ENCODE measurements at places on chromosomes 7 and 10. TPM values are rescaled to one million over a fixed set of nuclear protein-coding genes. Genes with fewer than 3 reads are reported as not detected.
A peak's percentile ranks its signal among the peaks of the same experiment; 100 is the strongest.

DNA sequence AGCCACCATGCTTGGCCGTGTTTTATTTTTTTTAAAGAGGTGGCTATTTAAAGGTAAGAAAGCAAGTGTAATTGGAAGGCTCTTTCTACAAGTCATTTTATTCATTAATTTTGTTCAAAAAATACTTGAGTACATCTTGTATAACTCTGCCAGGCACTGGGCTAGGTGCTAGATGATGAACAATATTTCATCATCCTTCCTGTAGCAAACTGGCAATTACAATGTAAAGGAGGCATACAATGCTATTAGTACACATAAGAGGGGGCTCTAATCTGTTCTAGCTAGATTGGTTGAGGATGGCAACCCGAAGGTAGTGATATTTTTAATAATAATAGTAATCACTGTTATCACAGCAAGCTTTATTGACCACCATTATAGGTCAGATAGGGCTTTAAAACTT, 215.5 kb upstream of the KLF14 start:
- DNase-seq: no peak

DNA sequence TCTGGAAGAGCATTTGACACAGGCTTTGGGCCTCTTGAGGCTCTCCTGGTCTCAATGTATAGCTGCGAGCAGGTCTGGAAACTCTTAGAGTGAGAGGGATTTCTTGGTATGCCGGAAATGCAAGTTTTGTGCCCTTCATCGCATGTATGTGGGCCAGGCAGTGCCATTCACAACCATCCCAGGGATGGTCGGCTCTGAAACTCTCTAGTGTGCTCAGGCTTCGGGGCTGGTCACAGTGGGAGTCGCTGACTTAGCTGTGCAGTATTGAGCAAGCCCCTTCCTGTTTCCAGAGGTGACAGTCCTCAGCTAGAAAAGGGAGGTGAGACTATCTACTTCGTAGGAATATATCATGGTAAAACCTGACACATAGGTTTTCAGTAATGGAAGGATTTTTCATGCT, 2.0 kb upstream of the AOAH start:
- DNase-seq: no peak

DNA sequence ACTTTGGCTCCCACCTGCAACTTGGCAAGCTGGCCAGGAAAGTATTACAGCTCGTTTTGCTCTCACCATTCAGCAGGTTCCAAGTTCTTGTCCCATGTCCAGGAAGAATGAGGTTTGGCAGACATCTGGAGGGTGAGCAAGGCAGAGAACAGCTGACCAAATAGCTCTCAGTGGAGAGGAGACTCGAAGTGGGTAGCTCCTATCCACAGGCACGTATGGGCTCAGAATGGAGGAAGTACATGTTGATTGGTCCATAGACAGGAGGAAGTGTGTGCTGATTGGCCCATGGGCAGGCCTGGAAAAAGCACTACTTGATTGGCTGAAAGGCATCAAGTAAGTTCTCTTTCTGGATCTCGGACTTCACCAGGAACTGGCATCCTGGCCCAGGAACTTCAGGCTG, 3.0 kb upstream of the NCAPG2 start:
- DNase-seq: peak; percentile 45

Gene HTR5A
- total RNA-seq: not detected

GRCh38 chr7:108004220-108005142, 1.5 kb upstream of the LAMB1 start:
- no peak for DNase-seq

DNA sequence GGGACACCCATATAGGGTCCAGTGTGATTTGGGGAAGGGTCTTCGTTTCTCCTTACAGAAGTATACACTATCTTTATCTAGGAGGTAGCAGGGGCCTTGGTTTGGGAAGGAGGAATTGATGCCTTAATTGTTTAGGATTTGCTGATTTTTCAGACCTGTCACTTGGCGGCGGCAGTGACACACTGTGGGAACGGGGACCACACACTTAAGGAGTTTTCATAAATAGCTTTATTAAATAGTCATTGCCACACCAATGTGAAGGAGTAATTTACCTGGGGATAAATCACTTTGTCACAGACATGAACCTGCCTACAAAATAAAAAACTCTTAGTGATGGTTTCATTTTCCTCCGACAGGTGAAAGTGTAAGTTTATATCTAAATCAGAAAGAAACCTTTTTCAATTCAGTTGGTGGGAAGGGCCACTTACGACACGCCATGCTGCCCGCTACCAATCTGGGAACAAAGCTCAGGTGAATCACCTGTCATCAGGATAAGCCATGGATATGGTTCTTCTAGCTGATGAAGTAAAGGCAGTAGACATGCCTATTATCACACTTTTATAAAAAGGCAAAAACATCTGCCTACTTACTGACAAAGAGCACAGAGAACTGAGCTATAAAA, 12.3 kb upstream of the ENO4 start:
- DNase-seq: no peak

Gene IL2RA
- 27.5 TPM for total RNA-seq

GRCh38 chr10:79241629-79241989, 105.7 kb upstream of the PPIF start:
- no peak for DNase-seq

GRCh38 chr10:61890430-61890829, 11.1 kb upstream of the ARID5B start:
- DNase-seq: no peak

DNA sequence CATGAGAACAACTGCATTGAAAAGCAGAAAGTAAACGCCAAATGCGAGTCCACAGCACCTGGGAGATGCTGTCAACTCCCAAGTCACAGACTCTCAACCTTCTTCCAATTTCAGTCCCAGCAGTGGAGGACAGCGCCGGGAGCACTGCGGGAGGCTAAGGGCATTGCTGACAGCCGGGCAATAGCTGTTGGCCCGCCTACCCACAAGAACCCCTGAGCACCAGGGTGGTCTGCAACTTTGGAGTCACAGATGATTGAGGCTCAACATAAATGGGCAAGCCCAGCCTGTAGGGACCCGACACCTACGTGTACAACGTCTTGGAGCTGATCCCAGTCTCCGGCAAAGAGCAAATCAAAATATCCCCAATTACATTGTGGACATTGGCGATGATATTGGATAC, 262.9 kb downstream of the TCERG1L start:
- no peak for DNase-seq

Gene TBX20
- 7.6 TPM for total RNA-seq

GRCh38 chr7:158695726-158696452, 8.7 kb downstream of the NCAPG2 start:
- DNase-seq: no peak

Gene NEURL1
- not detected for total RNA-seq

- DNase-seq: no peak
Observed at GRCh38 chr10:109895095-109895818, 28.1 kb downstream of the XPNPEP1 start.

- no peak for DNase-seq
Observed at GRCh38 chr7:45256309-45256708, 98.7 kb downstream of the RAMP3 start.

DNA sequence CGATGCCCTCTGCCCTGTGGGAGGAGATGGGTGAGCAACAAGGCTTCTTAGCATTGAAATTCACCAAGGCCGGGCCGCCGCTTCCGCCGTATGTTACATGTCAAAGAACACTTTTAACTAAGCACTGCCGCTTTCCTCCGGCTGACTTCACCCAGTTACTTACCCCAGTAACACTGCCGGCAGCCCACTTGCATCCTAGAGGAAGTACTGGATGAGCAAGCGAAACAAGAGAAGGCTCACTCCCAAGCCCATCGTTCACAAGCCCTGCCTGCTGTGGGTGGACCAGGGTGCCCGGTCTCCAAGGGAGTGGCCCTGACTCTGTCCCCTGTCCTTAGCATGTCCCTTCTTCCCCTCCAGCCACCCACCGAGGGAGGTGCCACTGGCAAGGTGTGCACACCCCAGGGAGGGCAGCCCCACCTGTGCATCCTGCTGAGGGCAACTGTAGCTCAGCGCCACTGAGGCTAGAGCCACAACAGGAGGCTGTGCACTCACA, 73.1 kb upstream of the EBF3 start:
- no peak for DNase-seq

GRCh38 chr10:121288864-121289661, 309.2 kb downstream of the FGFR2 start:
- DNase-seq: no peak

- DNase-seq: peak; percentile 58
Observed at GRCh38 chr7:98836811-98837629, 32.8 kb downstream of the TMEM130 start.

DNA sequence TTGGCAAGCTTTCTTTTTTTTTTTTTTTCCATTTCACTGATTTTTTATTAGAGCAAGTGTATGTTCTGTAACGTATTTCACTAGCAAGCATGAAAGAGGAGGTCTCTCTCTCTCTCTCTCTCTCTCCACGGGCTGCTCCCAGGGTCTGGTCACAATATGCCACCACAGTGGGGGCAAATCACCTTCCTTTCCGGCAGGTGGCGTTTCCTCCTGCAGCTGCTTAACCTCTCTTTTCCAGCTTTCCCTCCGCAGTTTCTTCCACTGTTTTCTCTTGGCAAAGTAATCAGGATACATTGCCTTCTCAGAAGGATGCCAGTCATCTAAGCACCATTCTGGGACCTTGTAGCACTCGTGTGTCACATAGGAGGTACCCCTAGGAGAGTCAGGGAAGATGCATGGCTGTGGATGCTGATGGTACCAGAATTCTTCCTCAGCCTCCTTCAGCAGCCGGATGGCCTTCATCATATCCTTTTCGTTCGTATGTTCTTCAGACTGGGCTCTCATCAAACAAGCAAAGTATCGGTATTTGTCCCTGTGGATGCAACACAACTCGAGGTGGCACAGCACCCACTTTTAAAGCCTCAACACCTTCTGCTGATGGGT, 197.3 kb upstream of the PODXL start:
- DNase-seq: peak; percentile 3

DNA sequence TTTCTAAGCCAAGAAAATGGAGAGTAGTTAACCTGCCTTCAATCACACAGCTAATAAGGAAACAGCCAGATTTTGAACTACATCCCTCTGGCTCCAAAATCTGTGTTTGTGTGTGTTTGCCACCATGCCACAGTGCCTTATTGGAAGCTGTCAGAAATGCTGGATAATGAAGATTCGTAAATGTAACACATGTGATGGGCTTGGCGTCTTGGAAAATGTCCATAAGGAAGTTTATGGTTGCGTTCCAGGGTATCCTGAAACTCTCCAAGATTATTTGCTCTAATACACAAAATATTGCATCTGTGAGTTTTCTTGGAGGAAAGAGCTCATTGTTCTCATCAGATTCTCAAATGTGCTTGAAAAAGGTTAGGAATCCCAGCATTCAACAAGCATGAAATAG, 22.7 kb downstream of the MYOF start:
- no peak for DNase-seq

DNA sequence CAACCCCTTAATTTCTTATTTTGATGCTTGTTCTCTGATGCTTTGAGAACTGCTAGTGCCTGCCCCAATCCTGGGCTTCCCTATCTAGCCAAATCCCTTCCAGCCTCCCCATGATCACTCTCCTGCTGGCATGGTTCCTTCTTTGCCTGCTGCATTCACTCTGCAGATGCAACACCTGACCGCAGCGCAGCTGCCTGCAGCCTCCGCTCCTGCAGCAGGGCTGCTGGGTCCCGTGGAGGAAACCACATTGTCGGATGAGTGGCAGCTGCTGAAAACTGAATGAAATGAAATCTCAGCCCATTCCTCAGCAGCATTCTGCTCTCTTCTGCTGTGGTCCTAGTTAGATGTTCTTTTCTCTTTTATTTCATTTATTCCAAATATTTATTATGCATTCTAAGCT, 320.3 kb downstream of the CCDC3 start:
- DNase-seq: no peak

DNA sequence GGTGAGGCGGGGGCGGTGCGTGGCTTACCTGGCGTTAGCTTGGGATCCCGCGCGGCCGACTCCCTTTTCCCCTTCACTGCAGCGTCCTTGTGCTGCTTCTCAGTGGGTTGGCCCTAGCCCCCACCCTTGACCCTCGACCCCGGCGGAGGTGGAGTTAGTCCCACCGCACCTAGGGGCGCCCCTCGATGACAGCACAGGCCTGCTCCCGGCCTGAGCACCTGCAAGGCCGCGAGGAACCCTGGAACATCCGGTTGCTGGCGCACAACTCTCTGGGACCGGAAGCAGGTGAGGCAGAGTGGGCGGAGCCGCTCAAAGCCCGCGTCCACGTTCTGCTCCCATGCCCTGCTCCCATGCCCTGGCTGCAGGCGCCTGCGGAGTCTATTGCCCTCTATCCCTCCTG, 266.9 kb downstream of the USP6NL start:
- DNase-seq: no peak

Gene ABCB1
- not detected for total RNA-seq

Gene ANKMY2
- total RNA-seq: 13.0 TPM

Gene NKX2-3
- not detected for total RNA-seq

DNA sequence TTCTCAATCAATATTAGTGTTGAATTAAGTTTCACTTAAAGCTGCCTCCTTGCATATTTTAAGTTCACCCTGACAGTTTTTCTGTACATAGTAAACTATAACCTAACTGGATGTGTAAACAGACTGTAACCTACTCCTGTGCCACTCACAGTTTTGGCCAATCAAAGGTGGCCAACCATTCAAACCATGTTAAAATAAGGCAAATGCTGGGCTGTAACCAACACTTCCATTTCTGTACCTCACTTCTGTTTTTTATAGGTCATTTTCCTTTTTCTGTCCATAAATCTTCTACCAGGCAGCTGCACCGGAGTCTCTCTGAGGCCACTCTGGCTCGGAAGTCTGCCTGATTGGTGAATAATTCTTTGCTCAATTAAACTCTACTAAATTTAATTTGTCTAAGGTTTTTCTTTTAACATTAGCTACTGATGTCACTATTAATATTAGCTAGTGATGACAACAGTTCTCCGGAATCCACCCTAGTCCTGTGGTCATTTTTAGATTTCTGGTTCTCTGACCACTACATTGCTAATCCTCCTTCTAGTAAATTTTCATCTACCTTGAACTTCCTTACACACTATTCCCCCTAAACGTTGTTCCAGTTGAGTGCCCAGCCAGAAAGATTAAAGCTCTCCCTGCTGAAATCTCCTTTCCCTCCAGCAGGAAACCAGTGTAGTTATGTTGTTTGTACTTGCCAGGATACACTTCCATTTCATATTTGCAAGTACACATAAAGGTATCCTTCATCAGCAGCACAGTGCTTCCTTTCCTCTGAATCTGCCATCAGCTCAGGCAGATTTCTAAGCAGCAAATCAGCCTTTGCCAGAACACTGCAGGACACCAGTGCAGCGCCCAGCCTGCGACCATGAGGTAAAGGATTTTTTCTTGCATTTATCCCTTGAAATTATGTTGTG, 18.6 kb upstream of the IFIT2 start:
- no peak for DNase-seq

DNA sequence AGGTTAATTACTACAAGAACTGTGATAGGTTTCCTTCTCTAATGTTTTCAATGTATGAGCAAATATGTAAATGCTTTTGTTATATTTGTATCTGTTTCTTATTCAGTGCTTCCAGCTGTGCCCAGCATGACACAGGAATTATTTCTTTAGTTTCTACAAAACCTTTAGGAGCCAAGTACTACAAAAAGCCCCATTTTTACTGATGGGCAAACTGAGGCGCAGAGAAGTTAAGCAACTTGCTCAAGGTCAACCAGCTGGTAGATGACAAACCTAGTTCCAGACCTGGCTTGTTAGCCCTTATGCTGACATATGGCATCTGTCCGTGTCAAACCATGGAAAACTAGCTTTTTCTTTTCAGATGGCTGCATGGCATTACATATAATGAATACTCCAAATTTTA, 134.6 kb downstream of the JAZF1 start:
- no peak for DNase-seq

- DNase-seq: no peak
Observed at GRCh38 chr10:173741-174140, 38.5 kb downstream of the ZMYND11 start.

Gene TBC1D12
- total RNA-seq: 1.9 TPM

GRCh38 chr7:151920488-151920887, 35.8 kb upstream of the GALNTL5 start:
- DNase-seq: no peak

GRCh38 chr7:116966601-116967000, 13.3 kb downstream of the ST7 start:
- DNase-seq: no peak

Gene CCDC172
- not detected for total RNA-seq
